ENCODE measurements at places on chromosomes 2 and 18.

DNA sequence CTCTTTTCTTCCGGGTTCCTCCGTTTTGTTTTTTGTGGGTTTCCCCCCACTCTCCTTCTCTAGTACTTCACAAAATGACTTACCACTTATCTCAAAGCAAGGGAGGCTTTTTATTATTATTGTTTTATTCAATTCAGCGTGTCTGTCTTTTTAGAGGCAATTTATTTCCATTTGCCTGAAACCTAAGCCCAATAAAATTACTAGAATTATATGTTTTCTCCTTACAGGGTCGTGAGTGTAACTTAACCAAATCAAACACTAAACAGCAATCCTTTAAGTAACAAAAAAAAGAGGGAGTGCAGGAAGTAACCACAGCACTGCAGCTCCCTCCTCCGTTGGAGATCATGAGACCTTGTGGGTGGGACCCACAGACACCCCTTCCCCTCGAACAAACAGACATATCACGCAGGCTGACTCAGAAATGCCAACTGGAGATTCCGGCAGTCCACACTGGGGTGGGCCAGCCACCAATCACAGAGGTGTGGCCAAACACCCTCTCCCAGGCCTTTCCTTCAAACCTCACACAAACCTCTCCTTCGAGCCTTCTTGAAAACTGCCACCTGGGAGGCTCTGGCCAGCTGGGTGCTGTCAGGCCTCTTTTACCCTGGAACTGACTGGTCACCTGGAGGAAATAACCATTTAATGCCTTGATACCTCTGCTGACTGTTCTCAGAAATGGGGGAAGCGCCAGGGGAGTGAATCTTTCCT, 207.1 kb upstream of the SMAD2 start:
- DNase-seq: no peak

DNA sequence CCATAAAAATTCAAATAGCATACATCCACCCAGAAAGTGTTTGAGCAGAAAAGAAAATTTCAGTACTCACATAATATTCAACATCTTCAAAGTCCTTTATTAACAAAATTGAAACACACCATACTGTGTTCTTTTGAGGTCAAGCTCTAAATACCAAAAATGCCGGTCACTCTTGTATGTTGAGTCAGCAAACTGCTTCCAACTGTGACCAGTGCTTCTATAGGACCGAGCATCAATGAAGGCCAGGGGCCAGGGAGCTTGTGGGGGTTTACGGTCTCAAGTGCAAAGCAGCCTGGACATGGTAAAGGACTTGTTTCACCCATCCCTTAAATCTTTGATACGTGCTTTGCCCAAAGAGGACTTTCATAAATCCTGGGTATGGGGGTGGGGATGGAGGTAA, 112.7 kb upstream of the REV1 start:
- no peak for DNase-seq

- DNase-seq: no peak
Observed at GRCh38 chr2:161703863-161704262, 79.6 kb downstream of the SLC4A10 start.

DNA sequence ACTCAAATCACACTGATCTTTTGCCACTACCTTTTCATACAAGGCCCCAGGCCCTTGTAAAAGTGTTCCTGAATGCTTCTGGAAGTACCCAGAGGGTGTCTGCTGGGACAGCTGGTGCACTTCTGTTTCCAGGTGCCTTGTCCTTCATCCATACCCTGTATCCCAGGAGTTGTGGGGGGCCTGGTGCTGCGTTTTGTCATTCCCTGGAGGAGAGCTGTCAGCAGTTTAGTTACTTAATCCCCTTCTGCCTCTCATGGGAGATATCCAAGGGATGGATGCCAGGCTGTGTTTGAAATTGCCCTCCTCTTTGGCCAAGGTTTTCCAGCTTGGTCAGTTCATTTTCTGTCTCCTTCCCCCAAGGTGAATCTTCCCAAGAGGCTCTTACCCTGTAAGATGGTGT, 158.3 kb downstream of the WDSUB1 start:
- no peak for DNase-seq

DNA sequence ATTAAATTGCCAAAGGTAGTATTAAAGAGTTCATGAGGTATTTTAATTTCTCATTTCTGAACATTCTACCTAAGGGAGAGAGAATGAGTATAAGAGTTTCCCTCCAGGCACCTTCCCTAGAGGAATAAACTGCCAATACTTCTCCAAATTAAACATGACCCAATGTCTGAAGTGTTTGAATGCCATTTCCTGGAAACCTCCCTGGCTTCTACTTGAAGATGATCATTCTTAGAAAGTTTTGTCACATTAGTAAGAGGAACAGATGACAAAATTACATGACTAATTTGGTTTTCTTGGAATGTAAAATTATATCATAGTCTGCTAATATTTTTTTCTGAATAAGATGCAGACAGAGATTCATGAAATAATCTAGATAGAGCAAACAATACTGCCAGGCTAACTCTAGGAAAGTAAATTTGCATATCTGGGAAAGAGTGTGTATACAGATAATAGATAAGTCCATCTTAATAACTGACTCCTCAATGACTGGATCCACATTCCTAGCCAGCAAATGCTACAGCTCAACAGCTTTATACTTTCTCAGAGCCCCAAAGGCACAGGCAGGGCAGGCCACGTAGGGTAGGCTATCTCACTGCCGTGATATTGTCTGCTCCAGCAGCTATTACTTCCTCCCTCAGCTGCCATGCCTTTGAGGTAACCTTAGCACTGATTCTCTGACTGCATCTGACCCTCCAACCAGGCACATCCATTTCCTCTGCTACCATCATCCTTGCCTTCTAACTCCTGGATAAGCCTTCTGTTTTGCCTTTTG, 630.8 kb upstream of the PIK3C3 start:
- no peak for DNase-seq

- DNase-seq: no peak
Observed at GRCh38 chr2:50584185-50584584, 447.7 kb downstream of the NRXN1 start.

GRCh38 chr2:204909791-204910190, 364.5 kb downstream of the PARD3B start:
- DNase-seq: no peak

GRCh38 chr2:199130501-199130900, 327.2 kb downstream of the SATB2 start:
- DNase-seq: no peak

DNA sequence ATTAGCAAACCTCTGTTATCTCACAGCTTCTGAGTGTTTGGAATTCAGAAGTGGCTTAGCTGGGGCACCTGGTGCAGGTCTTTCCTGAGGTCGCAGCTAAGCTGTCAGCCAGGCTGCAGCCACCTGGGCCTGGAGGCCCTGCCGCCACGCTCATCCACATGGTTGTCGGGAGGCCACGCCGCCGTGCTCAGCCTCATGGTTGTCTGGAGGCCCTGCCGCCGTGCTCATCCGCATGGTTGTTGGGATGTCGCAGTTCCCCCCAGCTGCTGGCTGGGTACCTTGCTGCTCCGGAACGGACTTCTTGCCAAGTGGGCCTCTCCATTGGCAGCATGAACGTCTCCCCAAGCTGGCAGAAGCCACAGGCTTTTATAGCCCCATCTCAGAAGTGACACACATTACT, 24.3 kb upstream of the MPPE1 start:
- DNase-seq: no peak

GRCh38 chr2:51782921-51783765, 751.2 kb upstream of the NRXN1 start:
- peak; percentile 4 for DNase-seq

- no peak for DNase-seq
Observed at GRCh38 chr18:78774741-78775141, 204.9 kb upstream of the SALL3 start.

DNA sequence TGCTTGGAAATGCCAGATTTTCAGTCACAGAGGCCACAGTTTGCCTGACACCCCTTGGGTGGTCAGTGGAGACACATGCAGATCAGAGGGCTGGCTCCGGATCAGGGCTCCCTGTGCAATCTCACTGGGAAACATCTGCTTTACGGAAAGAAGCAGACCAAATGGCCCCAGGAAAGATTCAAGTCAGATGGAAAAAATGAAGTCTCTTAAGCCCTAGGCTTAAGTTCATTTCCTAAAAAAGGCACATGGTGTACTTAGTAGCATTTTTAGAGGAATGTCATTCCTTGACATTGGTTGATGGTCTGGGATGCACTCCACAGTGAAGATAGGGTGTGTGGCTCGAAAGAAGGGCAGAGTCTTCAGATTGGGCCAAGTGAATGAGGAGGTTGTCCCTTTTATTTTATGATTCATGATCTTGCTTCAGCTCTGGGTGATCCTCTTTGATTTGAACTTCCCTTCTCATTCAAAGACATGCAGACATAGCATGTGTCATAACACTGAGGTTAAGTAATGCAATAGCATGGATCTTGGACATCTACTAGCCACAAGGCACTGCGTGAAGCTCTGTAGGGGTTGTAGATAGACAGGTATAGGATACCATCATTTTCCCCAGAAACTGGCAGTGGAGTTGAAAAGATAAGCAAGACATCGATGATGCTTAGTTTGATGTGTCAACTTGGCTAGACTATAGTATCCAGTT, 56.5 kb downstream of the KCNE4 start:
- DNase-seq: no peak

DNA sequence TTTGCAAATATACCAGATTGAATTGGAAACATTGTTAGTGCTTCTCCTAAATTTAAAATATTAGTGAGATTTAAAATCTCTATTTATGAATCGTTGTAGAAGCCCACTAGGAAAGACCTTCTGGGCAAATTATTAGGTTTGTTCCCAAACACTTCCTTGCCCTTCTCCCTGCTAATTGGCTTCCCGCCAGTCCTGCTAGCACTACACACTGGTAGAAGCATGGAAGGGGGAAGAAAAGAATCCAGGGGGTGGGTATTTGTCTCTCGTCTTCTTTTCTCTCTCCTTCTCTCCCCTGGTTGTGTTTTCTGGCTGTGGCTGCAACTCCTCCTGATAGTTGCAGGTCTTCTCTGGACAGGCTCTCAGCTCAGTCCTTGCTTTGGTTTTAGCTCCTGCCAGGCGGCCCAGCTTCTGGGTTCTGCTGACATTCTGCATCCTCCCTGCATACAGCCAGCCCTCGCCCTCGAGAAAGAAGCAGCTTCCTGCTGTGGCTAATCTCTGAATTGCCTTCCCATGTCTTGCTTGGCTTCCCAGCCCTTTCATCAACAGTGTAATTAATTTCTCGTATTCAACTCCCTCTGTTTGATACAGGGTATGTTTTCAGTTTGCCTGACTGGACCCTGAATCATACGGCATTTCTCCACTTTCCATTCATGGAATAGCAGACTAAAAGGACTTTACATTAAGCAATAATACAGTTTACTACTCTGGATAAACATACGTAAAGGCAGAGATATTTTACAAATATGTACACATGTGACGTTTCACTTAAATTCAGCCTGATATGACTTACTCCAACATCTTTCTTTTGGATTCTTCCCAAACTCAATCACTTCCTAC, 6.9 kb upstream of the PARD3B start:
- DNase-seq: no peak

GRCh38 chr2:1818811-1819210, 74.5 kb upstream of the PXDN start:
- DNase-seq: no peak

GRCh38 chr2:160406591-160407392, 86.8 kb downstream of the RBMS1 start:
- DNase-seq: peak; percentile 52

- no peak for DNase-seq
Observed at GRCh38 chr18:8794156-8794933, 89.0 kb downstream of the MTCL1 start.

DNA sequence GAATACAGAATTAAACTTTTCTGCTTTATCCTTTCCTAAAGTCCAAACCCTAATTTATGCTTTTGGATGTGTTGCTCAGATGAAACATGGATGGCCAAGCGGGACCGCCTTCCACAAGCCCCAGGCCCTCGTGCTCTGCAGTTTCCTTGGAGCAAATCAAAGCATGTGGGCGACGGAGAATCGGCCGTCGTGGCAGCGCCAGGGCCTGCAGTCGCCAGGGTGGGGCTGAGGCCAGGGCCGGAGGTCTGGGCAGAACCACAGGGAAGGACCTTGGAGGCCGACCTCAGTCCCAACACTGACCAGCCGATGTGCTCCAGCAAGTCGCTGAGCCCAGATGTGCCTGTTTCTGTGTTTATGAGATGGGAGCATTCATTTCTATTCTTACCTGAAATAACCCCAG, 108.1 kb downstream of the MBP start:
- DNase-seq: no peak

- DNase-seq: no peak
Observed at GRCh38 chr2:49035481-49035880, 118.8 kb downstream of the FSHR start.

GRCh38 chr2:177796654-177797415, 275.7 kb downstream of the PDE11A start:
- DNase-seq: no peak

DNA sequence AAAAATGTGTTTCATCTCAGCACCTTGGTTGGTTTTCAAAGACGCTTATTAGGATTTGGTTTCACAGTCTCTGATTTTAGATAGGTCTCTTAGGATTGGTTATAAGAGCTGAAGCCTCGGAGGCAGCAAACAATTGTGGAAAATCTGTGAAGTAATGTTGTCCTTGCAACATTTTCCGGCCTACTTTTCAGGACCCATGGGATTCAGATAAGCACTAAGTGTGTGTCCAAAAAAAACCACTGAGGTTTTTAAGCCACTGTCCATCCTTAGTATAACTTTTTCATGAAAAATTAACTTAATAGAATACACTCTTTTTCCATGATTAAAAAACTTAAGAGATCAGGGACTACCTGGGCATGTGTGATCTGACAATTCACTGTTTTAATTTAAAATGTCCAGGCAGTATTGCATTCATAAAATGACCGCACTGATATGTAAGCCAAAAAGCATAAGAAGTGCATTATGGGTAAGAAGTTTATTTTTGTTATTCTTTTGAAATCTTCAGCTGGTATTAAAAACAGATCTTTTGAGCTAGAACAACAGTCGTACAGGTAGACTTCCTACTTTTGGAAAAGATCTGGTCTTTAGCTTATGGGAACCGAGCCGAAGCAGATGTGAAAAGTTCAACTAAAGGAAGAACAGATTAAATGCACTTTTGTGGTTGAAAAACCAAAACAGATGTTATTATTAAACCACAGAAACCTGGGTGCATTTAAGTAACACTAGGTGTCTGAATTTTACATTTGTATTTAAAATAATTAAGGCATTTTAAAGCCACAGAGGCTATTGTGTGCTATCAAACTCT, 479.4 kb upstream of the ZEB2 start:
- DNase-seq: no peak

GRCh38 chr2:130251873-130252620, 53.8 kb upstream of the TUBA3E start:
- DNase-seq: no peak
